Activated CD4-positive, alpha-beta memory T cell treated with anti-CD3 and anti-CD28 coated beads for 36 hours (primary cell): ENCODE measurements at places on chromosomes 16 and 17. TPM values are rescaled to one million over a fixed set of nuclear protein-coding genes. Genes with fewer than 3 reads are reported as not detected.

Gene CCDC78
- total RNA-seq, result 3.3 TPM

Gene CHST5
- total RNA-seq, result 0.34 TPM

Gene CORO6
- 21.3 TPM for total RNA-seq

Gene CDH3
- total RNA-seq, result 5.2 TPM

Gene FZD2
- not detected for total RNA-seq

Gene SEPTIN12
- total RNA-seq, result not detected

Gene PYY
- total RNA-seq, result not detected

Gene GINS2
- total RNA-seq, result 67.8 TPM

Gene CTF1
- total RNA-seq, result 0.43 TPM

Gene CRYBA1
- total RNA-seq, result not detected

Gene GPR142
- not detected for total RNA-seq

Gene TPSD1
- total RNA-seq, result not detected

Gene SCGB1C2
- not detected for total RNA-seq

Gene ATP5PD
- 249 TPM for total RNA-seq

Gene SPIRE2
- total RNA-seq, result 0.63 TPM

Gene NGFR
- total RNA-seq, result 0.21 TPM

Gene HSD3B7
- 2.2 TPM for total RNA-seq

Gene CA5A
- total RNA-seq, result not detected

Gene DRC7
- not detected for total RNA-seq

Gene TNP2
- total RNA-seq, result not detected

Gene SPATA22
- not detected for total RNA-seq

Gene SDR42E2
- total RNA-seq, result 0.12 TPM

Gene LYRM1
- 28.0 TPM for total RNA-seq

Gene WNT3
- total RNA-seq, result 0.12 TPM

Gene FAM20A
- total RNA-seq, result not detected

Gene CWC25
- 21.1 TPM for total RNA-seq

Gene SOST
- not detected for total RNA-seq

Gene SLC16A11
- total RNA-seq, result 1.5 TPM

Gene USP6
- 0.05 TPM for total RNA-seq

Gene YWHAE
- total RNA-seq, result 509 TPM

Gene FOXC2
- not detected for total RNA-seq

Gene CXCL16
- total RNA-seq, result 3.4 TPM

Gene CMTM1
- 10.1 TPM for total RNA-seq

Gene ARL17A
- 14.7 TPM for total RNA-seq

Gene EXOC3L1
- not detected for total RNA-seq

Gene IRX5
- not detected for total RNA-seq

Gene APRT
- 270 TPM for total RNA-seq

Gene PHAF1
- total RNA-seq, result 11.4 TPM

Gene FMNL1
- total RNA-seq, result 314 TPM

Gene OTOP3
- total RNA-seq, result not detected

Gene CPHXL2
- total RNA-seq, result not detected

Gene CASKIN1
- 0.36 TPM for total RNA-seq

Gene CUEDC1
- total RNA-seq, result 0.29 TPM

Gene CHST4
- total RNA-seq, result not detected

Gene PRSS33
- total RNA-seq, result not detected

Gene NHLRC4
- 0.45 TPM for total RNA-seq

Gene PERCC1
- not detected for total RNA-seq

Gene ODAD4
- total RNA-seq, result 1.4 TPM

Gene ZACN
- 5.1 TPM for total RNA-seq

Gene SLC12A3
- total RNA-seq, result not detected

Gene DNAH9
- not detected for total RNA-seq

Gene RILP
- 5.8 TPM for total RNA-seq

Gene DNAJA3
- total RNA-seq, result 74.6 TPM

Gene PPP1R9B
- 86.1 TPM for total RNA-seq

Gene DHRS7C
- total RNA-seq, result not detected

Gene TSNAXIP1
- total RNA-seq, result 0.81 TPM
